ENCODE measurements at places on chromosomes 4 and X.

- no peak for DNase-seq
Observed at GRCh38 chr4:86006057-86006456, 353.8 kb downstream of the MAPK10 start.

DNA sequence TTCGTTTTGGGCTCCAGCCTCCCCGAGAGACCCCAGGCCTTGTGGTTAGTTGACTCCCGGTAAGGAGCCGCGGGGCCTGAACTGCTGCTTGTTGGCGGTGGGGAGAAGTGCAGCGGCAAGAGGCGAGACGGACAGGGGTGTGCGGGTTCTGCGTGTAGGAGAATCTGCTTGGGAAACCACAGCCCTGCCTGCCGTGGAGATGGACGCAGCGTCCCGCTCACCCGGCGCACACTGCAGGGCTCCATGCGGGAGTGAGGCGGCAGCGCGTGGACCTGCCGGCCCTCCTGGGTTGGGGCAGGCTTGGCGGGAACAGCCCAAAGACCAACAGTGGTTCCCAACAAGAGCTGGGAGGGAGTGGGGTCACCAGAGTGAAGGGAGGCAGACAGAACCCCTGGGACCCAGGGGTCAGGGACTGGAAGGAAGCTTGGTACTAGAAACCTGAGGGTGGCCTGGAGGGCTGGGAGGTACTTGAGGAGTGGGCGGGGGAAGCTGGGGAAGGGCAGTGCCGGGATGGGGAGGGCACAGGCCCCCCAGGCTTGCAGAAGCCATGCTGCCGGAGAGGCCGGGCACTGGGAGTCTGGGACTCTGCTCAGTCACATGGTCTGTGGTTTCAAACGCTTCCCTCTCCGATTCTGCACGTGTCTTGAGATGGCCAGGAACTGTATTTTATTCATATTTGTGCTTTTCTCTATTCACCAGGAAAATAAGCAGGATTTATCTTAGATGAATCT is 70.8 kb downstream of the RGS12 start:
- no peak for DNase-seq

DNA sequence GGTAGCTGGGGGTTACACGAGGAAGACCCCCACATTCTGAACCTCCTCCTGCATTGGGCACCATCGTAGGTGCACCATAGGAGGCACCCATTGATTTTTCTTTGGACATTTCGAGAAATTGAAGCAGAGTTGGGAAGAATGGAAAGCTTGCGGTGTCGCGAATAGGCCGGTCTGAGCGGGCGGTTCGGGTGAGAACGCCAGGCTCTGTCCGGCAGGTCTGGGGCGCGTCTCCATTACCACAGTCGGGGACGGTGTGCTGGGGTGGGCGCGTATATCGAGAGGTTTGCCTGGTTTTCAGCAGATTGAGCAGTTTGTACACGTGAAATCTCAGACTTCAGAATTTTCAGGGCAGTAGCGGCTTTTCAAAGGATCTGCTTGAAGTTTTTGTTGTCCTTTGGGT is 560 bp downstream of the PASD1 start:
- no peak for DNase-seq

- no peak for DNase-seq
Observed at GRCh38 chrX:134712272-134712671, 54.0 kb upstream of the PLAC1 start.

DNA sequence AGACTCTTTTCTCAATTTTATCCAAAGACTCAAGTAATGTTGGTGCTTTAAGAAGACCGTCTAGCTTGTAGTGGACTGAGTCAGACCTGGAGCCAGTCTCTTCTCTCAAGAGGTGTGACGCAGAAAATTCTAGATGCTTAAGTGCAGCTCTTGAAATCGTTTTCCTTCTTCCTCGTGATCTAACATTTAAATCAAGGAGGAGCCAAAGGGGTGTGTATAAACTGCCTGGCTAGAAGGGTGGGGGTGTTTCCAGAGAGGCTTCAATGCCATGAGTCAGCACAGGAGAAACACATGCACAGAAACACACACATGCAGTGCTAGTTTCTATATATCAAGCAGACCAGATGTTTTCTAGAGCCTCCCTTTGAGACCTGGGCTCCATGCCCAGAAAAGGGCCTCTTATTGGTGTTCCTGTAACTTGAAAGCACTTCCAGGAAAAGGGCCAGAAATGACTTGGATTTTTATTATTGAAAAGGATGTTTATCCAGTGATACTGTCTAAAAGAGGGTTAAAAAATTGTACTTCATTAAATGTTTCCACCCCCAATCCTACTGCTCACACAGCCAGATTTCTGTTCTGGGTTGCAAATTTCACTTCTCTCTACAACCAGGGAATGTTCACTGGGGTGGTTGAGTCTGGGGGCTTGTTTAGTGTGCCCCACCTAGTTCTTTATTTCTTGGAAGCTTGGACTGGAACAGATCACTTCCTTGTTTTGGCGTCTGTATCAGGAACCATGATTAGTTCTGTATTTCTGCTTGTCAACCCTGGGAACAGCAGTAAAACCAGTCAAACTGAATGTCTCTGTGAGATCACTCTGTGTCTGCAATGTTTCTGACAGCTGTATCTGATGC is at the start of gene CLIC2:
Gene CLIC2 (minus strand): TSS at position 129 of the 851 bp plus-strand sequence. CDS start 187 bp downstream, outside the sequence.
- peak; percentile 72 for DNase-seq

DNA sequence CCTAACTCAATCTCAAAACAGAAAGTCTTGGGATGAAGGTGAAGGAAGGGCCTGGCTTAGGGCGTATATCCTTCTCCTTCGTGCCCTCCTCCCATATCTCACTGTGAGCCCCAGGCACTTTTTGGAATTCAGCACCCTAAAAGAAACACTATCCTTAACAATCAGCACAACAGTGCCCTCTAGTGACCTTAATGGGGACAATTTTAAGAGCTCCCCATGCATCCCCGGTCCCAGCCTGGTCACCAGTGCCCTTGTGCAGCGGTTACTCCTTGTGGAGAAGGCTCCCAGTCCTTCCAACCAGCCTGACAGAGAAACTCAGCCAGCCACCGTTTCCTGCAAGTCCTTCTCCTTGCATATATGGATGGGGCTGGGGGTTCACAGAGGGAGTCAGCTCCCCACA is 4.2 kb downstream of the PAK3 start:
- peak; percentile 27 for DNase-seq

DNA sequence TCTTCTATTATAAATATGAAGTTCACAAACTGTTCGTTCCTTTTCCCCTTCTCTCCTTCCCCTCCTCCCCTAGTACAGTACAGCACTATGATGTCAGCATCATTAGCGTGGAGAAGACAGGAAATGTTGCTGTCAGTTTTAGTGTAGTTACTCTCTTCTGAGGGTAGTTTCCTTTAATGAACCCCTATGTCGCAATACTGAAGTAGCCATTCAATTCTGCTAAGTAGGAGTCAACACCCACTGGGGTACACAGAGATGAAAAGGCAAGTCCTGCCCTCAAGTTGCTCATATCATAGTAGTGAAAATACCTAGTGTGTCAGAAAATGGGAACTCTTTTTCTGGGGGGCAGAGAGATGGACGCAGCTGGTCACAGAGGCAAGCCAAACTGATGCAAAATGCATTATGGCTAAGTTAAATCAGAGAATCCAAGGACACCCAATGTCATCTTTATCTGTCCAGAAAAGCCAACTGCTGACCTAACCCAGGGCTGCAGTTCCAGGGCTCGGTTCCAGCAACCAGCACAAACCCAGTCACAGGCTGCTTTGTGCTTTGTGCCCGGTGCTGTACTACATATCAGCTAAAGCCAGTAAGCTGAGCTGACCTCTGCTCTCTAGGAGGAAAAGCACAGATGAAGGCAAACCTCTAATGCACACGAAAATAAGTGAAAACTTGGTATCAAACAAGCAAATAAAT is 31.5 kb downstream of the GRIA3 start:
- DNase-seq: no peak

GRCh38 chr4:61517144-61517543 is 317.0 kb downstream of the ADGRL3 start:
- no peak for DNase-seq

GRCh38 chrX:13985697-13986435 is 43.8 kb downstream of the GEMIN8 start:
- DNase-seq: no peak

GRCh38 chrX:148609515-148610327 is 109.3 kb downstream of the AFF2 start:
- DNase-seq: no peak

- DNase-seq: no peak
Observed at GRCh38 chrX:122445466-122445865, 738.6 kb upstream of the GRIA3 start.

DNA sequence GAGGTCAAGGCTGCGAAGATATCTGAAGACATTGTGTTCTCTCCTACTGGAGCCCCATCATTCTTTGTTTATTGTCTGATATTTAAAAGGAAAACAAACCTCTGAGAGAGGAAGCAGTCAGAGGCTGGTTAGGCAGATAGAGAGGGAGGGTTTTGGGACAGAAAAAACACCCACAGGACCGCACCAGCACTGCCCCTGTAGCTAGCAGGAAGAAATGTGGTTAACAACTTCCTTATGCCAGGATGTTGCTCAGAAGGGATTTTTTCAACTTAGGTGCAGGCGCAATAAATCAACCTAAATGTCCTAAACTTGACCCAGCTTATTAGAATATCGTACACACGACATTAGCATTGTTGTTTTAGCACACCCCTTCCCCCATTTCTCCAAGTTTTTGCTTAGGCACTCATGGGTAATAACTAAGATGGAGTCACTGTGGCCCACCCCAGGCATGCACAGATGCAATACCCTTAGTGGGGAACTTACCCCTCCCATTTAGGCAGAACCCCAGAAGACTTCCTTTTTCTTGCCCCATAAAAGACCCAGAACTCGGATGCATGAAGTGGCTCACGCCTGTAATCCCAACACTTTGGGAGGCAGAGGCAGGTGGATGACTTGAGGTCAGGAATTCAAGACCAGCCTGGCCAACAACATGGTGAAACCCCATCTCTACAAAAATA is 2.8 kb upstream of the ZNF718 start:
- DNase-seq: no peak

GRCh38 chr4:40446839-40447238 is 111.7 kb downstream of the CHRNA9 start:
- no peak for DNase-seq

GRCh38 chrX:40845331-40845911 is 110.1 kb upstream of the MED14 start:
- peak; percentile 92 for DNase-seq

DNA sequence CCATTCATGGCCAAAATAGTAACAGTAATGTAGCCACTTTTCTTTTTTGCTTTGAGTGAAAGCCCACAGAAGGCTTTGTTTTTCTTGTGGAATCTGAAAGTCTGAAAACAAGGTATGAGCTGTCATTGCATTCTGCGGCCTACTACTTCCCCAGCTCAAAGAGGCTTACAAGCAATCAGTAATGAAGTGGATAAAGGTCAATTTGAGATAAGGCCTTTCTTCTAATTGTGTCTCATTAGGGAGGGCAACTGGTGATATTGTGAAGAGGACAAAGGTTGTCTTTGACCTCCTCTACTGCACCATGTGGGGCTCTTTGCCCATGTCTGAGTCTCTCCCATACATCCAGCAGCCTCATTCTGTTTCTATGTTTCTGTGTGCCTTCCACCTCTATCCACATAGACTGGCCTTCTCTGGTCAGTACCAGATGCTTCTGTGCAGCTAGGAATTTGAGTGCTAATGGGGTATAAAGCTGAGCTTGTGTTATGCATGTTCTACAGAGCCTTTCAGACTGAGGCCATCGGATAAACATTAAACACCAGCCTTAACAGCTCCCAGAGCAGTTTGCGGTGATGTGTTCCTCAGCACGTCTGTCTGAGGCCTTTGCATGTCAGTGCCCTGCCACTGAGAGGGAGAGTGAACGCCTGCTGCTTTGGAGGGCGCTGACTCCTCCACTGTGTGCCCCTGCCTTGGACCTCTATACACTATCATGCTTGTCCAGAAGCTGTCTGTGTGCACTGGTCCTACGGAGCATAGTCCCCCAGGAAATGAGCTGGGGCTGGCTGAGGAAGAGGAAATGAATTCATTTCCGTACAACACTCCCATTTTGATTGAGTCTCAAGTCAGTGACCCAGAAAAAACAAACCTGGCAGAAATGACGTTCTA is 80.2 kb downstream of the SH2D1A start:
- no peak for DNase-seq

GRCh38 chr4:42736527-42737195 is 79.8 kb upstream of the ATP8A1 start:
- no peak for DNase-seq

- DNase-seq: no peak
Observed at GRCh38 chrX:140526171-140526570, 21.3 kb upstream of the SOX3 start.

DNA sequence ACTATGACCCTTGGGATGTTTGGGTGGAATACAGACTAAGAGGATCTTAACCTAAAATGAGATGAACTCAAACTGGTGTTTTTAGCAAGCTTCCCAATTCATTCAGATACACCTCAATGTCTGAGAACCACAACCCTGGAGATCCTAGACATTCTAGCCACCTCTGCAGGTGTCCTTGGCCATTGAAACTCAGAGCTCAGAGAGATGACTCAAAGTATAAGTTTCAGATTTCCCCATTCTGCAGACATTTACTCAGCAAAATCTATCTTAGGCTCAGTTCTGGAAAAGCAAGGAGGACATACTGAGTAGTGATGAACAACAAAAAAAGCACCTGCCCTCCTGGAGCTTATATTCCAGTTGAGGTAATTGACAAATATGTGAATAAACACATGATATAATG is 47.8 kb downstream of the COMMD8 start:
- DNase-seq: no peak

DNA sequence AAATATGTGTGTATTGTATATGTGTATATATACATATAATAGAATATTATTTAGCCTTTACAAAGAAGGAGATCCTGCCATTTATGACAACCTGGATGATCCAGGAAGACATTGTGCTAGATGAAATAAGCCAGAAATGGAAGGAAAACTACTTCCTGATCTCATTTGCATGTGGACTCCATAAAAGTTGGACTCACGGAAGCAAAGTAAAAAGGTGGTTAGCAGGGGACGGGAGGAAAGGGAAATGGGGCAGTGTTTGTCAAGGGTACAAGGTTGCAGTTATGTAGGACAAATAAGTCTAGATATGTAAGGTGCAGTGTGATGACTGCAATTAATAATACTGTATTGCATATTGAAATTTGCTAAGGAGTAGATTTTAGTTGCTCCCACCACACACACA is 331.1 kb upstream of the FSTL5 start:
- no peak for DNase-seq

DNA sequence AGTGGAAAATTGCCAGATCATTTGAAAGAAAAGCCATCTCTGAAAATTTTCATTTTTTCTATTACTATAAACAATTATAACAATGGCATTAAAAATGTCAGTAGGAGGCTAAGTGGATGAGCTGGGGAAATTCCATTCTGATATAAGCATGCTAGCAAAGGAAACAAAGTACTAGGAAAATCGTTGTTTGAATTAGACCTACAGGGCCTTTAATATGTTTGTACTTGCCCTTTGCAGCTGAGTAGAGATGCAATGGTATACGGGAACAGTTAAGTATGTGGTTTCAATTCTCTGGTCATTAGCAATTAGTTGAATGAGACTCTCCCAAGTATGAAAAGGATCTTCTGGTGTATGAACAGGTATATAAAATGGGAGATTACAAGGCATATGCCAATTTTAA is 452.2 kb downstream of the PCDH11X start:
- DNase-seq: no peak

DNA sequence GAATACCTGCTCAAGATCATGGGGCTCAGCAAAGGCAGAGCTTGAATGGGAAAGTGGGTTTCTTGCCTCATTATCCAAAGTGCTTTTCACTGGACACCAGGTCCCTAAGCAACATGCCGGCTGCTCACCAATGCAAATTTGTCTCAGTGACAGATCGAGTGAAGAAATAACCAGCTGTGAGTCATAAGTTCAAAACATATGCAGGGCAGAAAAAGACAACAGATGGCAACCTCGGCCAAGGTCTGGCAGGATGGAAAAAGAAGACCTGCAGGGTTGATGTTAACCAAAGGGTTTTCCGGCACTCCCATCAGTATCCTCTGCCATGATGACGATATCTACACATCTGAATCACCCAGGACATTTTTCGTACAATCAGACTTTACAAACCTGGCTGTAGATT is 124.1 kb downstream of the AFAP1 start:
- DNase-seq: no peak

Data from muscle of back (tissue), 13 donors.